ENCODE measurements at places on chromosomes 4 and X.

GRCh38 chr4:92968556-92968955 lies 664.8 kb downstream of the GRID2 start:
- no peak for DNase-seq

DNA sequence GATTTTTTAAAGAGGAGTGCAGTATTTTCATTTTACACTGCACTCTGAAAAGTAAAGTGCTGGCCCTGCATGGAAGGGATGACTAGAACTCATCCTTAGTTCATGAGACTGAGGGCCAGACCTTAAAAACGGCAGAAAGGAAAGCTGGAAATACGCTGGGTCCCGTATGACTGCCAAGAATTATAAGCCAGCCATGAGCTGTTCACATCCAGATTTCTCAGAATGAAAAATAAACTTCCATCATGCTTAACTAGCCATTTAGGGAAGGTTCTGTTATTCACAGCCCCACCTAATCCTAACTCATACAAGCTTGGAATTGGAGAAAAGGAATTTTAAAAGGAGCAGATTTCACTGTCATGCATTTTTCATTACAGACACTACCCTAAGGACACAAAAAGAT lies 894.4 kb downstream of the FAT4 start:
- no peak for DNase-seq

DNA sequence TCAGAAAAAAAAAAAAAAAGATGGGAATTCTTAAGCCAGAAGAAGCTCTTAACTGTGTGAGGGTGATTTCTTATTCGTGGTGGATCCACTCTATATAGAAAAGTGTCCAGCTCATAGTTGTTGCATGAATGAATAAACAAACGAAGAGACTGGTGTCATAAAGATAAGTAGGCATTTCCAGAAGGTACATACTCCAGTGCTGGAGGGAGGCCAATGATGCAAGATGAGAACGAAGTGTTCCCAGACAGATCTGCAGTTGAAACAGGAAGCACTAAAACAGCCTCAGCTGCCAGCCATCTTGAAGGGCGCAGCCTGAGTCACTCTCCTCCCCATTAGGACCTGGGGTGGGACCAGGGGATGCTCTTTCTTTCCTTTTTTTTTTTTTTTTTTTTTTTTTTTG lies 47.4 kb upstream of the HOPX start:
- no peak for DNase-seq

- no peak for DNase-seq
These were observed 155.7 kb downstream of the SLC4A4 start for GRCh38 chr4:71494539-71494938.

DNA sequence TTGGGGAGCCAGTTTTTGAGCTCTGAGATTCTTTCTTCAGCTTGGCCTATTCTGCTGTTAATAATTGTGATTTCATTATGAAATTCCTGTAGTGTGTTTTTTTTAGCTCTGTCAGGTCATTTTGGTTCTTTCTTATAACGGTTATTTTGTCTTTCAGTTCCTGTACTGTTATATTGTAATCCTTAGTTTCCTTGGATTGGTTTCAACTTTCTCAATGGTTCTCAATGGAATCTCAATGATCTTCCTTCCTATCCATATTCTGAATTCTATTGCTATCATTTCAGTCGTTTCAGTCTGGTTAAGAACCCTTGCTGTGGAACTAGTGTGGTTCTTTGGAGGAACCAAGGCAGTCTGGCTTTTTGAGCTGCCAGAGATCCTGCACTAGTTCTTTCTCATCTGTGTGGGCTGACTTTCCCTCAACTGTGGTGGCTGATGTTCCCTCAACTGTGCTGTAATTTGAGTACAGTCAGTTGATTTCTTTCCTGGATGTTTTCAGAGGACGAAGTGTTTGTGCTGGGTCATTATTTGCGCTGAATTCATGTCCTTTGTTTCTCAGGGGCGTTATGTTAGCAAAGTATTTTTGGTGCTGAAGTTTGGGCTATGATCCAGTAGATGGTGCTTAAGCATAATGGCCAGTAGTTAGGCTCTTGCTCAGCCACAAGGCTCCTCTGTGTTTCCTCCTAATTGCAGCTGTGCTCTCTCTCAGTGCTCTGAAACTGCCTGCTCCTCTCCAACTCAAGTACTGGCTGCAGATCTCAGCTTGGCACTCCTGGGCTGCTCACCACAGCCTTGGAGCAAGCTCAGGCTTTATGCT lies 27.5 kb downstream of the ENPEP start:
- DNase-seq = no peak

DNA sequence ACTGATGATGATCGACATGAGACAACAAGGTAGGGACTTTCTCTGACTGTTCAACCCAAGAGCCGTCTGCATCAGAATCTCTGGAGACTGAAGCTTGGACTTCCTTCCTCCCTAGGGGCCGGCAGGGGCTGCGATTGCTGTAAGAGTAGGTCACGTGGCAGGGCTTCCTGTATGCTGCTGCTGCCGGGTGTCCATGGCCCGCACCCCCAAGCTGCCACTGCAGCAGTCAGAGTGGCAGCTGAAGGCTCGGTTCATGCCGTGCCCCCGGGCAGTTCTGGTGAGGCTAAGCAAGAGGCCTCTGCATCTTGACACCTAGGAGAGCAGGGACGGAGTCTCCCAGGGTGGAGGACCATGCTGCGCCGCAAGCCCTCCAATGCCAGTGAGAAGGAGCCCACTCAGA lies at the start of gene SASH3:
SASH3 (plus strand) TSS at position 203 of the 400 bp plus-strand sequence; CDS start at position 352, 149 bp downstream.
- peak; percentile 77 for DNase-seq

- DNase-seq = no peak
These were observed 47.4 kb upstream of the GPM6B start for GRCh38 chrX:13864264-13864663.

DNA sequence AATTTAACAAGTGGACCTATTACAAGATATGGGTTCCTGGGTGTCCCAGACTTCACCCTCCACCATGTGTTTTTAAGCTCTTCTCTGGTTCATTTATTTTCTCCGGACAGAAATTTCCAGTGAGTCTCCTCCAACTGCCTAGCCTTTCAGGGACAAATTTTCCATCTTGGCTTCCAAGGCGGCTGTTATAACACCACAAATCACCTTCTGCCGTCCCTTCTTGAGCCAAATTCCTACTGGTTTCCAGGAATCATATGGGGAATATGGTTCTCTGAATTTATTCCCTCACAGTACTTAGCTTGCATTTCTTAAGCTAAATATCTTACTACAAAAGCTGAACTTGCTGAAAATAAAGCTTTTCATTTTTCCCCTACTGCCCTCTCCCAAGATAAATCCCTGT lies 18.8 kb downstream of the NEXMIF start:
- no peak for DNase-seq

DNA sequence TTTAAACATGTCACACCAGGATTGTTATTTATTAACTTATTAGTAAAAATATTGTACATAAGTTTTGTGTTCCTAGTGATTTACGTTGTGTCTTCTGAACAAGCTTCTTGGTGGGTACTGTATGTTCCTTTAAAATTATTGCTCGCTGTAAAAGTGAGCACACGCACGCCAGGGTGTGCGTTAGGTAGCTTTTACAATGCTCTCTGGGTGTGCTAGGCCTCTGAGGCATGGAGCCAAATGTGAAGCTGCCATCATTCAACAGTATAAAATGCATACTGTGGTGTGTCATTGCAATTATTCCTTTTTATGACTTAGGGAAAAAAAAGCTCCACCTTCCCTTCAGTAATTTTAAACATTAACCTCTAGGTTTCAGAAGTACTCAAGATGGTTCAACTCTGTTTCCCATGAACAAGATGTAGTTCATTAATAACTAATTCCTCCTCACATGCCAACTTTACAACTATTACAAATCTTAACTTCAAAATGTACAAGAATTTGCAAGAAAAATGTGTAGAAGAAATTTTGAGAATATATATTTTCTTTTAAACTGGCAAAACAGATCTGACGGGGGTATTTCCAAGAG lies 42.4 kb downstream of the ATOH1 start:
- no peak for DNase-seq

Data from CD4-positive, alpha-beta T cell treated with Interleukin-12 subunit alpha and Interleukin-12 subunit beta, for 1 hour (primary cell).